Kidney (tissue), 22 donors: ENCODE measurements at places on chromosomes 3 and 15.

DNA sequence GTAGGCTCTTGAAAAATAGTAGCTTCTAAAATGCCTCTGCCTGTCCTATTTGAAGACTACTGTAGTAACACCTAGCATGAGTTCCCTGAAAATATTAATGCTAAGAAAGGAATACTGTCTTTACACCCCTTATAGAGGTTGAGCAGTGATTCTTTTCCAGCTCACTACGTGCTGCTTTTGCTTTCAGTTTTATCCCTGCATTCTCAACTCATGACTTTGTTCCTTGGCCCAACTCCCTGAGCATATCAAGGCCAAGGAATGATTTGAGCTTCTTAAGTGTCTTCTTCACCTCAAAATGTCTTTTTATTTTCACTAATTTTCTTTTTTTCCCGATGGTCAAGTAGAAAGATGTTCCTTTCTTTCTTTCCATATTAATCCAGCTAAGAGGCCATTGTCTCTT, 16.5 kb upstream of the P2RY13 start:
- DNase-seq, result no peak

GRCh38 chr3:57538465-57538864, 5.7 kb downstream of the DNAH12 start:
- no peak for DNase-seq

DNA sequence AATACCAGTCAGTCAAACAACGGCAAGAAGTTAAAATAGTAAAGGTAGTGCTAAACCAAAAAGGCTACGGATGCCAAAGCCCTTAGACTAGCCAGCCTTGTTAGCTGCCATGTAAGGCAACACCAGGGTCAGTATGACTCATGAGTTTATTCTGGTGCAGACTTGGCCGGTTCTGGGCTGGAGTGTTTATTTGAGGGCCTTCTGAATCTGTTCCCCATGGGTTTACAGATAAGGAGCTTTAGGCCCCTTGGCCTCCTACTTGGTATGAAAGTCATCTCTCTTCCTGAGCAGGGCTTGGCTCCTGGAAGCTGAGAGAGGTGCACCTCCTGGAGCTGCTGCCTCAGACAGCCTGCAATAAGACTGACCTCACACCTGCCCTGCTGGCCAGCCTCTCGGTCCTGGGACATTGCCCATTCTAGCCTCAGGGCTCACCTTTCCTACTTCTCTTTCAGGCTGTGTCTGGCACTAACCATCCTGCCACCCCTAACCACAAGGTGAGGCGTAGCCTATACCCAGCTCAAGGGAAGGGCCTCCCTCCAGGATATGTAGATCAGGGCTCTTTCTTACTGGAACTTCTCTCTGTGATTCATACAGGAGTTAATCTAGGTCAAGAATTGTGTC, 10.4 kb upstream of the RTP1 start:
- no peak for DNase-seq

DNA sequence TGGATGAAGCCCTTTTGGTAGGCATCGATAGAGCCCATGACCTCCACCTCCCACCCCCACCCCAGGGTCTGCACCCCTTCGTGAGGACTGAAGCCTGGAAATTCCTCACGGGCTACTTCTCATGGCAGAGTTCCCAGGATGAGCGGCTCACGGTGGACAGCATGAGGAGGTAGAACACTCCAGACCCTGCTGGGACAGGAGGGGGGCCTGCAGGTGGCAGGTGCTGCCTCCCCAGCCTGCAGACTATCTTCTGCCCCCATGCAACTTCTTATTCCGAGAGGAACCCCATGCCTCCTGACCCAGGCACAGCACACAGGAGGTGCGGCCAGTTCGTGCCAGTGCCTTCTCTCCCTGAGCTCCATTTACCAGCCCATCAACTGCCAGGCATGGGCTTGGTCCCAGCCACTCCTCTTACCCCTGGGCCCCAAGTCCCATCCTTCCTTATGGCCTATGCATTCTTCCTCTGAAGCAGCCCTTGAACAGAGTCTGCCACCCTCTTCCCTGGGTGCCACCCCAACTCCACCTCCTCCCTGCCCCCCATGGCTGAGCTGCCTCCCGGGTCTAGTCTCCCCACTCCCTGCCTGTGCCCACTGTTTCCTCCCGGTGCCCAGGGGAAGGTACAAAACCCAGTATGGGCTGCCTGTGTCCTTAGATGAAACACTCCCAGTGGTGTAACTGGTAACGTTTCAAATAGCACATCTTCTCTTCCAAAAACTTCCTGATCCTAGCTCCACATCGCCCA, 8.4 kb downstream of the TBC1D21 start:
- DNase-seq, result no peak

- no peak for DNase-seq
Observed at GRCh38 chr15:56963710-56964109, 45.3 kb downstream of the TCF12 start.

DNA sequence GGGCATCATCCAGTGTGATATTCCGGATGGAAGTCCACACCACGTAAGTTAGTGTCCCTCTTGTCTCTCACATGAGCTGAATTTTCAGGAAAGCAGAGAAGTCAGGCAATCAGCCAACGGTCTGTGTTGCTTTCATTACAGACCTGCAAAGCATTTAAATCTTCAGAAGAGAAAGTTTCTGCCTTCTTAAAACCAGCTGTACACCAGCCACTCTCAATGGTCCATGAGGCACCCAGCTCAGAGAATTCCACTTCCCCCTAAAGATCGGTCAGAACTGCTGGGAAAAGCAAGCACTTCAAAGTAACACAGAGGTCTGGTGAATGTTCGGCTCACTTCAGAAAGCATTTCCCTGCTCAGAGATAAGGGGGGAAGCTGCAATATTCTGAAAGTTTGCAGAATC, 903.7 kb downstream of the EPHA3 start:
- DNase-seq, result no peak

- no peak for DNase-seq
Observed at GRCh38 chr3:52982839-52983238, 63.0 kb downstream of the SFMBT1 start.

GRCh38 chr15:69090197-69090948, 70.1 kb upstream of the GLCE start:
- peak; percentile 48 for DNase-seq

DNA sequence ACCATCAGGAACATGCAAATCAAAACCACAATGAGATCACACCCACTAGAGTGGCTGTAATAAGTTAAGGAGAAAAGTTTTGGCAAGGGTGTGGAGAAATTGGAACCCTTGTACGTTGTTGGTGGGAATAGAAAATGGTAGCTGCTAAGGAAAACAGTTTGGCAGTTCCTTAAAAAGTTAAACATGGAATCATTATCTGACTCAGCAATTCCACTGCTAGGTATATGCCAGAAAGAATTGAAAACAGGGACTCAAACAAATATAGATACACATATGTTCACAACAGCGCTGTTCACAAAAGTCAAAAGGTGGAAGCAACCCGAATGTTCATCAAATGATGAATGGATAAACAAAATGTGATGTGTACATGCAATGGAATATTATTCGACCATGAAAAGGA, 138.8 kb upstream of the ATP2B2 start:
- DNase-seq, result no peak

GRCh38 chr15:48392356-48392755, 61.1 kb downstream of the DUT start:
- no peak for DNase-seq

GRCh38 chr3:168889666-168890065, 773.8 kb downstream of the MECOM start:
- no peak for DNase-seq

- DNase-seq, result no peak
Observed at GRCh38 chr15:78389738-78390137, 48.3 kb upstream of the IREB2 start.

- DNase-seq, result peak; percentile 32
Observed at GRCh38 chr15:25863111-25863967, at the start of gene ATP10A. Gene ATP10A (minus strand): TSS chr15:25863327. CDS start chr15:25863096, 231 bp downstream.

- DNase-seq, result peak; percentile 46
Observed at GRCh38 chr3:15064299-15064834, 748 bp downstream of the MRPS25 start.

- DNase-seq, result no peak
Observed at GRCh38 chr15:50233192-50233736, 32.3 kb downstream of the HDC start.

DNA sequence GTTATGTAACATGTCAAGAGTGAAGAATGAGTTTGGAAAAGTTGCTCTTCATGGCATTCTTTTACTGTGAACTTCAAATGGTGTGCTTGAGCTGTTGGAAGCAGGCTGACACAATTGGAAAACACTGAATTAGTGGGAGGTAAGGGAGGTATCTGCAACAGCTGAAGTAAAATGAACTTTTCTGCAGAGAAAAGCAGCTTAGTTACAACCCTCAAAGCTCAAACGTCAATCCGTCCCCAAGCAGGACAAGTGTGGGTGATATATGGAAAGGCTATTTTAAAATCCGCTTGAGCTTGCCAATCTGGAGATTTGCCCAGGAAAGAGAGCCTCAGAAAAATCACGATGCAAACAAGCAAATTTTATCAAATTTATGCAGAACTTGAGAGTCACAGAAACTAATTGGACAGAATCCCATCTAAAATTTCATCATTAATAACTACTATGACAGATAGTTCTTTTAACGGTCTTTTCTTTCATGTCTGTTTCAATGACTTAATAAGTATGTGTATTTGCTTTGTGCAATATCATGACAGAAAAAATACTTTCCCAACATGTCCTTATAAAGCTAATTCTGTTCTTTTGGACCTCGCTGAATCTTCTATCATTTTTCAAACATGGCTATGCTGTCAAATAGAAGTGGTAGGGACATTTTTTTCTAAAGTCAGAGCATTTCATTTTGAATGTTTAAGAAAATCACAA, 266.6 kb upstream of the SLITRK3 start:
- DNase-seq, result no peak

- no peak for DNase-seq
Observed at GRCh38 chr15:69972436-69972835, 125.3 kb downstream of the TLE3 start.

GRCh38 chr3:41137686-41138111, 61.6 kb upstream of the CTNNB1 start:
- no peak for DNase-seq

- DNase-seq, result no peak
Observed at GRCh38 chr15:38899300-38899699, 334.7 kb upstream of the RASGRP1 start.

- DNase-seq, result no peak
Observed at GRCh38 chr3:48408823-48409281, 21.0 kb downstream of the PLXNB1 start.

- no peak for DNase-seq
Observed at GRCh38 chr3:72919520-72919919, 31.7 kb downstream of the GXYLT2 start.

GRCh38 chr15:71364117-71364584, 248.9 kb downstream of the THSD4 start:
- DNase-seq, result no peak

GRCh38 chr3:71132995-71133730, 450.4 kb downstream of the FOXP1 start:
- DNase-seq, result peak; percentile 82

- no peak for DNase-seq
Observed at GRCh38 chr3:197349368-197349767, 51.0 kb upstream of the DLG1 start.

- no peak for DNase-seq
Observed at GRCh38 chr3:66639809-66640356, 139.1 kb upstream of the LRIG1 start.

DNA sequence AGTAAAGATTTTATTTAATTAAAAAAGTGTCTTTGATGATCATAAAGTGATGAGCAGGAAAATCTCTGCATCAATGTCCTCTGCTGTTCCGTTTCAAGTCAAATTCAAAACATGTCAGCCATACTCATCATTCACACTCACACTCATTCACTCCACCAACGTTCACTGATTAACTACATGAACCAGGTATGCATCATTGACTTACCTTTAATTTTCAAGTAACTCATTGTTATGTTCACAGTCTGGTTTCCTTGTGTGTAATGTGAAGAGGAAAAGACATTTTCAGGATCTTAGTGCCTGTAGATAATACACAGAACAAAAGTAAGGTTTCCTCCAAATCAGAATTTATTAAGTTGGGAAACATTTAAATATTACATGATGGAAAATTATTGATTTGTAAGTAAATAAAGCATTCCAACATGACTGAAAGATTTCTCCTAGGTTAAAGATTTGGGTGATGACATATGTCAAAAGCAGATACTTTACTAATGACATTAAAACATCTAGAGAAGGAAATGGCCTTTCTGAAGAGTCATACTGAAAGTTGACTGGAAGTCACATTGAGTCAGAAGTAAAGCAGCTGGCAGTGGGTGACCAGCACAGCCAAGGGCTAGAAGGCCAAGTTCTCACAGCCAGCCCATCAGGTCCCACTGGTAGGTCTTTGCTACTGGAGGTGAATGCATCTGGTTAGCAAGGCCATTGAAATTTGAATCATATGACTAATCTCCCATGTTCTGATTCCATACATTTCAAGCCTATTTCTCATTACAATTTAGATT, 251.9 kb downstream of the CDIN1 start:
- no peak for DNase-seq

GRCh38 chr3:52039846-52040245, 16.5 kb downstream of the DUSP7 start:
- DNase-seq, result peak; percentile 56

DNA sequence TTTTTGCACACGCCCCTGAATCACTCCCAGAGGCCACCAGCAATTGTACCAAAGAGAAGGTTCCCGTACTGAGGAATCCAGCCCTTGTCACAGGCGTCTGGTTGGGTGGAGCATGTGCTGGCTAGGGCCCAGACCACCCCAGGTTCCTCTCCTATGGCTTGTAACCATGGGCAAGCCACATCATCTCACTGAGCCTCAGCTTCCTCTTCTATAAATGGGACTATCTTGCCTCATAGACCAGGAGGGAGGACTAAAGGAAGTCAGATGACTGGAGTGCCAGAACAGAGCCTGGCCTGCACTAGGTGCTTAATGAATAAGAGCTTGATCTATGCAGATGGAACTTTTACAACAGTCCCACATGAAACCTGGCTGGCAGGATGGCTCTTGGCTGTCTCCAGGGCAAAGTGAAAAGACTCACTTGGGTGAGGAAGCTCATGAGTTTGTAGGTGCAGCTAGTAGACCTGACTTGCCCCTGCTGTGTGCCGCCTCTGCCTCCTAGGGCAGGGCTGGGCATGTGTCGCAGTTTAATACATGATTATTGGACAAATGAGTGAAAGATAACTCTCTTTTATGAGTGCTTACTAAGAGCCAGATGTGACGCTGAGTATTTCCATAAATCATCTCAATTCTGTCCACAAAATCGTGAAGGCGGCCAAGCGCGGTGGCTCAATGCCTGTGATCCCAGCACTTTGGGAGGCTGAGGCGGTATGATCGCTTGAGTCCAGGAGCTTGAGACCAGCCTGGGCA, 29.3 kb downstream of the CTSH start:
- DNase-seq, result no peak

DNA sequence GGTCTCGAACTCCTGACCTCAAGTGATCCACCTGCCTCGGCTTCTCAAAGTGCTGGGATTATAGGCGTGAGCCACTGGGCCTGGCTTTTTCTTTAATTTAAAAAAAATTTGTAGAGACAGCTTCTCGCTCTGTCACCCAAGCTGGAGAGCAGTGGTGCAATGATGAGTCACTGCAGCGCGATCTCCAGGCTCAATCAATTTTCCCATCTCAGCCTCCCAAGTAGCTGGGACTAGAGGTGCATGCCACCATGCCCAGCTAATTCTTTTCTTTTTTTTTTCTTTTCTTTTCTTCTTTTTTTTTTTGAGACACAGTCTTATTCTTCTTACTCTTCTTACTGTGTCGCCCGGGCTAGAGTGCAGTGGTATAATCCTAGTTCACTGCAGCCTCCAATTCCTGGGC, 19.8 kb downstream of the TUBGCP4 start:
- DNase-seq, result no peak
